ENCODE measurements at places on chromosomes 6 and 20. TPM values are rescaled to one million over a fixed set of nuclear protein-coding genes. Genes with fewer than 3 reads are reported as not detected.
A peak's percentile ranks its signal among the peaks of the same experiment; 100 is the strongest.

DNA sequence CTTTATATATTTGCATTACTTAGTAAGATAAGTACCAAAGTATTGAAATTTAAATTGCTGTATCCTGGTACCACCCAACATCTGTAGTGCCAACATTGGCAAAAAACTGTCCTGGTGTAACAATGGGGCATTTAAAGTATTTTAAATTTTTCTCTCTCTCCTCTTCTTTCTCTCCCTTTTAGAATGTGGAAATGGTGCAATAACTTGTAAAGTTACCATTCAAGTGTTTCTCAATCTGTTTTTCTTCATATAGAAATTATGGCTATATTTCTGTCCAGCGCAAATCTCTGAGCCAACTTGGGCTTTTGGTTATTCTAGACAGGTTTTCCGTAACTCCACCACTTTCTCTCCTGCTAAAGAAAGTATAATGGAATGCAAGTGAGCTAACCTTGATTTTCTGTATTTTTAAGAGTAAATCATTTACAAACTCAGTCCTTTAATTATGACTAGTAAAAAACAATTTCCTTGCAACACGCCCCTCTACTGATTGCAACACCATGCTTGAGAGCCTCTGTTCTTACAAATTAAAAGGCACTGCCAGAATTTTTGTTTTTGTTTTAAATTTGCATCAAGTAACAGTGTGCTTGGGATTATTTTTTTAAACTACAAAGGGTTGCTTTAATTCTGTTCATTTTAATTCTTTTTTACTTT, 324.2 kb upstream of the CITED2 start:
- DNase-seq, result peak; percentile 43

GRCh38 chr6:168892031-168892430, 361.6 kb downstream of the THBS2 start:
- no peak for DNase-seq

GRCh38 chr20:36815454-36816091, 42.0 kb upstream of the DSN1 start:
- no peak for DNase-seq

The BPIFA1 gene
- not detected for total RNA-seq

All from left colon (tissue), 2 donors.